ENCODE measurements at places on chromosomes 4 and X.

DNA sequence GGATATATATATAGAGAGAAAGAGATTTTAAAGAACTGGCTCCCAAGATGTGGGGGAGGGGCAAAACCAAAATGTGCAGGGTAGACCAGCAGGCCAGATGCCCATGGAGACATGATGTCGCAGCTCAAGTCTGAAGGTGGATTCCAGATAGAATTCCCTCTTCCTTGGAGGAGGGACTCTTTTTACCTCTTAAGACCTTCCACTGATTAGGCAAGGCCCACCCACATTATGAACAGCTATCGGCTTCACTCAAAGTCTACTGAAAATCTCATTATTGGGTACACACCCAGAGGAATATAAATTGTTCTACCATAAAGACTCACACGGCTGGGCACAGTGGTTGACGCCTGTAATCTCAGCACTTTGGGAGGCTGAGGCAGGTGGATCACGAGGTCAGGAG lies 59.3 kb downstream of the DHRSX start:
- DNase-seq: no peak

DNA sequence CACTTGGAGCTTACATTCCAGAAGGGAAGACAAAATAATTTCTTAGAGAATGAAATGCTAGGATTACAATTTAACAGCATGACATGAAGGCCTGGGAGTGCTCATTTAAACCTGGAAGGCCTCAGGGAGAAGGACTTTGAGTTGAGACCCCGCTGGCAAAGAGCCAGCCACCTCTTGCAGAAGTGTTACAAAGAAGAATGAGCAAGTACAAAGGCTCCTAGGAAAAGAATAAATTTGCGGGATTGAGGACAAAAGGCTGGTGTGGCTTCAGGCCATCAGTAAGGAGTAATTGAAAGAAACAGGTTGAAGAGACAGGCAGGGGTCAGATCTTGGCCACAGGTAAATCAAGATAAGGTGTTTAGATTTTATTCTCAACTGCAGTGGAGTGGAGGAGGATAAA lies 3.1 kb upstream of the ELOVL6 start:
- DNase-seq: no peak

- DNase-seq: peak; percentile 16
Measured at GRCh38 chr4:85420831-85421230, 54.1 kb upstream of the ARHGAP24 start.

GRCh38 chr4:61202638-61203435 lies 2.7 kb downstream of the ADGRL3 start:
- no peak for DNase-seq

GRCh38 chr4:30262379-30262778 lies 457.8 kb upstream of the PCDH7 start:
- no peak for DNase-seq

GRCh38 chrX:13059637-13060499 lies 15.4 kb upstream of the FAM9C start:
- DNase-seq: peak; percentile 88

- no peak for DNase-seq
Measured at GRCh38 chr4:48380583-48381167, 39.3 kb downstream of the SLAIN2 start.

DNA sequence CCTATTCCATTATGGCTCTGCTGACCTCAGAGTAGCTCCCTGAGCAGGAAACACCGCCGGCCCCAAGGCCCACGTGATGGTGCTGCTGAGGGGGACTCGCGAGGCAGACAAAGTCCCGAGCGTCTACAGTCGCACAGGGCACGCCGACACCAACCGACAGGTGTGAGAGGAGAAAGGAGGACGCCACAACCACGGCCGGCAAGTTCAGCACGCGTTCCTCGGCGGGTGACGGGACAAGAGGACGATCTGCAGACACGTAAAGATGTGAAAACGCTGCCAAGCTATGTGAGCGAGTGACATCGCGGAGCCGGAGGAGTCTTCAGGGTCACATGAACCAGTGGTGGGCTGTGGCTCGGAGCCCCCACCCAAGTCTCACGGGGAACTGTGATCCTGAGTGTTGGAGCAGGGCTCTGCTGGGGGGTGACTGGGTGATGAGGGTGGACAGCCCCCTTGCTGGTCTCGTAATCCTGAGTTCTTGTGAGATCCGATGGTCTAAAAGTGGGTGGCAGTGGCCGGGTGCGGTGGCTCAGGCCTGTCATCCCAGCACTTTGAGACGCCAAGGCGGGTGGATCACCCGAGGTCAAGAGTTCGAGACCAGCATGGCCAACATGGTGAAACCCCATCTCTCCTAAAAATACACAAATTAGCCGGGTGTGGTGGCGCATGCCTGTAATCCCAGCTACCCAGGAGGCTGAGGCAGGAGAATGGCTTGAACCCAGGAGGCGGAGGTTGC lies 34.0 kb downstream of the PPP2R3B start:
- no peak for DNase-seq

GRCh38 chrX:68672581-68673318 lies 25.3 kb downstream of the STARD8 start:
- no peak for DNase-seq

GRCh38 chrX:142502441-142502840 lies 297.4 kb upstream of the MAGEC2 start:
- no peak for DNase-seq

DNA sequence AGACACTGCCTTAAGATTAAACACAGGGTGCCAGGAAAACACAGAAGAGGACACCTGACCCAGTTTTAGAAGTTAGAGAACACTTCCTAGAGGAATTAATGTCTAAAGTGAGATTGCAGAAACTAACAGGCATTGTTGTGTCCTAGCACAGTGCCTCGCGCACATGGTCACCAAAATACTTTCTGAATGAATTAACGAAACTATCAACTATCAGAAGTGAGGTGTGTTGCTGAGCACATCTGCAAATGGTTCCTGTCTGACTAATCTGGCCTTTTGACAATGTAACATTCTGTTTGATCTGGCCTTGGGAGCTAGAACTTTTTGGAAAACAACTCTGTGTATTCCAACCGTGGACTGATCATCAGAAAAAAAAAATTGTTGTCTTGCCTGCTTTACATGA lies 556.8 kb upstream of the LCORL start:
- DNase-seq: no peak

GRCh38 chr4:142519342-142519741 lies 326.8 kb downstream of the INPP4B start:
- DNase-seq: no peak

- no peak for DNase-seq
Measured at GRCh38 chr4:100879471-100879870, 361.6 kb upstream of the EMCN start.

DNA sequence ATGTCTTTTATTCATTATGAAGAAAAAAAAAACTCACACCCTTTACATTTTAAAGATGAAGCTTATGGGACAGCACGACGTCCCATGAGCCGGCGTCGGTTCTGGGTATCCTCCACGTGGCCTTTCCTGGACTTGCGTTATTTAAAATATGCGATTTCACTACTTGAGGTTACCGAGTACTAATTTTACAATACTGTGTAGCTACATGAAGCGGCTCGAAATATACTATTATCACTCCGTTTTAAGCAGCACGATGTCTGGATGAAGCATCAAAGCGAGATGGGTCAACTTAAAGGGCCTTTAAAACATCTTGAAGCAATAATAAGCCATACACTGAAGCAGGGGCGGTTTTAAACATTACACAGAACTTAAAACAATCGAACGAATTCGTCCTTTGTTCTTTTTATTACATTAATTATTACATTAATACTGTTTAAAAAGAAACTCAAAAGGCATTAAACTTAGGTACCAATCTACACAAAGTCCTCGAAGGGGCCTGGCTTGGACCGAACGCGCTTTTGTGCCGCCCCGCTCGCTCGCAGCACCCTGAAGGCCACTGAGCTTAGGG lies 1.4 kb upstream of the KLF3 start:
- DNase-seq: no peak

DNA sequence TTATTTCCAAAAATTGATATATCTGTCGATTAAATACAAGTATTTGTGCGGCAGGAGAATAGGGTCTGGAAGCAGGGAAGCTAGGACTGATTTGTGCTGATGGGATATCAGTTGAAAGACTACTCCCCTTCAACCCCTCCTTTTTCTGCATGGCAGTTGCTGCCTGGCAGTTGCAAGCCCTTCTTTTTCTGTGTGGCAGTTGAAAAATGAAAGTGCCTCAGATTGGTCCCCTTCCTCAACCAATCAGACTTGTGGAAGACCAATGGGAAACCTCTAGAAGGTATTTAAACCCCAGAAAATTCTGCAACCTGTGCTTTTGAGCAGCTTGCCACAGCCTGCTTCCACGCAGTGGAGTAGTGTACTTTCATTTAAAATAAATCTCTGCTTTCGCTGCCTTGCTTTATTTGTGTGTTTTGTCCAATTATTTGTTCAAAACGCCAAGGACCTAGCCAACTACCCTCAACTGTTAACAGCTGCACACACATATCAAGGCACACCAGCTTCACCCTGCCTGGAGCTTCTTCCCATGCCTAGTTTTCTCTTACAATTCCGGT lies 1.5 kb upstream of the TMA16 start:
- no peak for DNase-seq

GRCh38 chrX:40140706-40141499 lies 43.1 kb upstream of the BCOR start:
- DNase-seq: no peak

DNA sequence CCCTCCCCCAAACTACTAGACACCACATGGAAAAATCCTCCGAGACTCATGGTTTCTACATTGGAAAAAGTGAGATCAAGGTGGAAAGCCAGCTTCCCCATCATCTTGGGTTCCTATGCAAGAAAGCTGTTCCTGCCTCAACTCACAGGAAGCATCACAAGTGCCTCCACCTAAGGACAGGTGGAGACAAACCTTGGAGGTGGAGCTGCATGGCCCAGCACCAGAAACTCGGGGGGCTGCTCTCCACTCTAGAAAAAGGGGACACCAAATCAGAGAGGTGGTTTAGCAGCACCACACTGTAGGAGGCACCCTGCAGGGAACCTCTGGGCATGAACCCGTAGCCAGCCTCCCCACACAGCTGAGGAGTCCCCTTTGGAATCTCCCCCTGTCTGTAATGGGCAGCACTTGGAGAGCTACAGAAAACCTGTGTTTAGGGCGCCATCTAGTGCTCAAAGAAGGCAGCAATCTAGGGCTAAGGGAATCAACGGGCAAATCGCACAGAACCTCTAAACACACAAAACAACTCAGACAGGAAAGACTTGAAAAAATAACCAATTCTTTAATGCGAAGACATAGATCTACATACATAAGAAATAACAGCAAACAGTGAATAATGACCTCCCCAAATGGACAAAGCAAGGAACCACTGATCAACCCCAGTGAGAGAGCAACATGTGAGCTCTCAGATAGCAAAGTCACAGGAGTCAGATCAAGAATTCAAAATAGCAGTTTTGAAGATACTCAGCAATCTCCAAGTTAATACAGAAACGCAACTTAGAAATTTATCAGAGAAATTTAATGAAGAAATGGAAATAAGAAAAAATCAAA lies 37.0 kb upstream of the ZBTB33 start:
- peak; percentile 54 for DNase-seq

- no peak for DNase-seq
Measured at GRCh38 chr4:54077812-54078211, 13.4 kb upstream of the CHIC2 start.

DNA sequence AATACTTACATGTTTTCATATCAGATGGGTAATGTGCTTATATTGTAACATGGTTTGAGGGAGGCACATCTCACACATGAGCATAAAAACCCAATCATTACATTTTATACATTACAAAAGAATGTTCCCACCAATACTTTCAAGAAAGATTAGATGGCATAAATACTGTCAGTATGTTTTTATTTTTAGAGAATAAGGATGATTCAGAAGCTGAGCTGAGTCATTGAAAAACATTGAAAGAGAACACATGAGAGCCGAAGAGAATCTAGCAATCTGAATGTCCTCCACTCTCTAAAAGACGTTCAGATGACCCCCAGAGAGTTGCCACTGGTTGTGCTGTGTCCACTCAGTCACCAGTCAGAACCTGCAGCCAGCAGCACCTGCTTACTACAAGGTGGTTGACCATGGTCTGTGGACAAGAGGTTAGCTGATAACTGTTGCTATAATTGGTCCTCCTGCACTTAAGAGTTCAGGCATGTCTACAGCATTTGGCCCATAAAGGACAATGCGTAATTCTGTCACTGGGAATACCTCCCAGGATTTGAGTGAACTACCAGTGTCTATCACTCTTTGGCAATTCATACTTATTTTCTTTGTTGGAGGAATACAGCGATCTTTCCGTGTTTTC lies 382.2 kb upstream of the IGFBP7 start:
- no peak for DNase-seq

GRCh38 chr4:115149106-115149505 lies 35.7 kb upstream of the NDST4 start:
- peak; percentile 25 for DNase-seq

- no peak for DNase-seq
Measured at GRCh38 chr4:147791865-147792264, 60.0 kb downstream of the ARHGAP10 start.

DNA sequence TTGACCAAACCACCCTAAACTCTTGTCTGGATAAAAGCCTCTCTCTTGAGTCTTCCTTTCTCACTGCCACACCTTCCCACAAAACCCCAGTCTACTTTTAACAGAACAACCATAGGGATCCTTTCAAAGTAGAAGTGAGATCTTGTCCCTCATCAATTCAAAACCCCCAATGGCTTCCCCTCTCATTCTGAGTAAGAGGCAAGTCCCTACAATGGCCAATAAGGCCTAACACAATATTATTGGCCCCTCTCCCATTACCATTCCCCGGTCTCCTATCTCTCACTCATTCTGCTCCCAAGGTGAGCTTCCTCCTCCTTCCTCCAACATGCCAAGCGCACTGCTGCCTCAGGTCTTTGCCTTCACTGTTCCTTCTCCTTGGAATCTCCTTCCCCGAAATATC lies 57.1 kb downstream of the REELD1 start:
- DNase-seq: no peak

DNA sequence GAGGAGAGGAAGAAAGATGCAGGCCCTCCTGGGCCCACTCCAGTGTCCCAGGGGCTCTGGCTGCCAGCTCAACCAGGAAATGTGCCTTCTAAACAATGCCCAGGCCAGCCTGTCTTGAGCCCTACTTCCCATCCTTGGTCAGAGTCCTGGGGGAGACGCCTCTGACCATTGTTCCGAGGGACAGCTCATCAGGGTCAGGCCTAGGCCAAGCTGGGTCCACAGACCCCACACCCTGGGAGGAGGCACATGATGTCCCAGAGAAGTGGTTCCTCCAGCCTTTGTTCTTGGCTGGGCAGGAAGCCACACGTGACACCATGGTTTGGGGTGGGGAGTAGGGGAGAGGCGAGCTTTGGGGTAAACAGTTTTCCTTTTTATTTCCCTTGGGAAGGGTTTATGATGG lies 102.5 kb downstream of the EFNB1 start:
- DNase-seq: no peak

- no peak for DNase-seq
Measured at GRCh38 chrX:69020316-69020715, 144.9 kb downstream of the PJA1 start.

GRCh38 chrX:39856472-39857121 lies 241.2 kb downstream of the BCOR start:
- no peak for DNase-seq

GRCh38 chr4:118975449-118976192 lies 87.0 kb downstream of the SYNPO2 start:
- DNase-seq: no peak

GRCh38 chrX:107448998-107449835 lies at the start of gene FRMPD3:
TSS of gene FRMPD3 (plus strand) at chrX:107449652. CDS start at chrX:107526589, 76,937 bp downstream.
- DNase-seq: no peak

- no peak for DNase-seq
Measured at GRCh38 chr4:83269256-83269655, 15.3 kb downstream of the COQ2 start.

GRCh38 chrX:151754047-151754429 lies 19.5 kb downstream of the CNGA2 start:
- peak; percentile 19 for DNase-seq

- DNase-seq: peak; percentile 95
Measured at GRCh38 chr4:19748519-19749479, 502.9 kb upstream of the SLIT2 start.

GRCh38 chrX:150772150-150772970 lies 79.2 kb downstream of the MTMR1 start:
- peak; percentile 67 for DNase-seq

Data from fibroblast of villous mesenchyme (primary cell).